Fibroblast of skin of left biceps (primary cell): ENCODE measurements at places on chromosomes 16 and 17.

- DNase-seq, result no peak
These were observed 1.7 kb upstream of the RRAD start for GRCh38 chr16:66926961-66927436.

DNA sequence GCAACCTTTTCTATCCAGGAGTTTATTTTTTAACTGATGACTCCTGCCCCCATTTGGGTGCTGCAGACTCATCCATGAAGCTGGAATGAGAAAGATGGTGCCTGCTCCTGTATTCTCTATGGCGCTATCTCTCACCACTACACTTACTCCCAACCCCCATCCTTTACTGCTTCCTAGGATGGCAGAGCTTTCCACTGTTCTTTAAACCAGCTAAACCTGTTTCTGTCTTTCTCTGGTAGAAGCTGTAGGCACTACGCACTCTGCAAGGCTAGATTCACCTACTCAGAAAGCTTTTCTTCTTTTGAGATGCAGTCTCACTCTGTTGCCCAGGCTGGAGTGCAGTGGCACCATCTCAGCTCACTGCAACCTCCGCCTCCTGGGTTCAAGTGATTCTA lies 47.0 kb downstream of the ADAMTS18 start:
- no peak for DNase-seq

GRCh38 chr17:58337210-58337599 lies 8.6 kb upstream of the TSPOAP1 start:
- no peak for DNase-seq

DNA sequence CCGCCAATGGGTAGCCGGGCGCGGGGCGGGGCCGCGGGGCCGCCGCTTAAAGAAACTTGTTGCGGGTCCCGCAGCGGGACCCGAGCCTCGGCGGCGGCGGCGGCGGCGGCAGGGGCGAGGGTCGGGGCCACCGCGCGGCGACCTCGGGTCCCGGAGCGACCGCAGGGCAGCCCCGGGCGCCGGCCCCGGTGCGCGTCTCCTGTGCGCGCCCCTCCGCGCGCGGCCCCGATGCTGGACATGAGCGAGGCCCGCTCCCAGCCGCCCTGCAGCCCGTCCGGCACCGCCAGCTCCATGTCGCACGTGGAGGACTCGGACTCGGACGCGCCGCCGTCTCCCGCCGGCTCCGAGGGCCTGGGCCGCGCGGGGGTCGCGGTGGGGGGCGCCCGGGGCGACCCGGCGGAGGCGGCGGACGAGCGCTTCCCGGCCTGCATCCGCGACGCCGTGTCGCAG lies at the start of gene SOX8:
Gene SOX8, plus strand, starts transcription at position 76 of the 450 bp plus-strand sequence. Its CDS starts 153 bp downstream, at position 229.
- no peak for DNase-seq

DNA sequence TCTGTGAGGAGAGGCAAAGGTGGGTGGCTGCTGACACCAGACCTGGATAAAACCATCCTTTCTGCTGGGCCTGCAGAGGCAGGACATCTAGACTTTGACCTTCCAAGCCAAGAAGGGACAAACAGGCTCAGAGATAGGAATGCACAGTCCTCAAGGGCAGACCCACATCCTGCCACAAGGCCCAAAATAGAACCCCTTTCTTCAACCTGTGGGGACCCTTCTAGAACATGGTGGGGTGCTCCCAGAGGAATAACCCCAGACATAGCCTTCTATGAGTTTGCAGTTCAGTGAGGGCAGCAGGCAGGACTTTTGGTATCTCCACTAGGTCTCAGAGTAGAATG lies 3.8 kb upstream of the CBFB start:
- DNase-seq, result no peak

GRCh38 chr16:55261301-55261700 lies 62.7 kb upstream of the IRX6 start:
- no peak for DNase-seq

DNA sequence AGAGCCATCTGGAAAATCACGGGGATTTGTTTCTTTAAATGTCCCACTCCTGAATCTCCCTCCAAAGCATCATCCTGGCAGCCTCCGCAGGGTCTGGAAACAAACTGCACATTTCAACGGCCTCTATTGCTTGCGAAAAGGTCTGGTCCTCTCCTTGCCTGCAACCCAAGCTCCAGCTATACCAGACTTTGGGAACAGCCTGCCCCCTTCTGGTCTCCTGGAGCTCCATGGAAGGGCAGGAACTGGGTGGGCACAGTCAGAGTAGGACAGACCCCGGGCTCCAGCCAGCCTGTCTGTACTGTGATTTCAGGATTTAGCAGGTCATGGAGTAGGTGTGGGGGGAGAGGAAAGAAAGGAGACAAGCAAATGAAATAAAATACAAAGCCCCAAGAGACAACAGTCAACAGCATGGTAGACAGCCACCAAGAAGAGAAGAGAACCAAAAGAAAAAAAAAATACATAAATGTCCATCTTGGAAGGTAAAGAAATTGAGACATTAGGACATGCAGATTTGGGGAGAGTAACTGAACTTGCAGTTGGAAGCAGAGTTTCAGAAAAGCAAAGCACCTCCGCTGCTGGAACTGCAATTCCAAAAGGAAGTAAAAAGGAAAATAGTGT lies 2.7 kb downstream of the XYLT1 start:
- no peak for DNase-seq

- no peak for DNase-seq
These were observed 12.2 kb upstream of the CCL5 start for GRCh38 chr17:35892091-35893035.

- no peak for DNase-seq
These were observed 127.7 kb downstream of the XYLT1 start for GRCh38 chr16:17343028-17343427.

GRCh38 chr17:73066148-73066884 lies 26.2 kb downstream of the SLC39A11 start:
- no peak for DNase-seq

GRCh38 chr16:3256866-3257465 lies 533 bp upstream of the MEFV start:
- no peak for DNase-seq

DNA sequence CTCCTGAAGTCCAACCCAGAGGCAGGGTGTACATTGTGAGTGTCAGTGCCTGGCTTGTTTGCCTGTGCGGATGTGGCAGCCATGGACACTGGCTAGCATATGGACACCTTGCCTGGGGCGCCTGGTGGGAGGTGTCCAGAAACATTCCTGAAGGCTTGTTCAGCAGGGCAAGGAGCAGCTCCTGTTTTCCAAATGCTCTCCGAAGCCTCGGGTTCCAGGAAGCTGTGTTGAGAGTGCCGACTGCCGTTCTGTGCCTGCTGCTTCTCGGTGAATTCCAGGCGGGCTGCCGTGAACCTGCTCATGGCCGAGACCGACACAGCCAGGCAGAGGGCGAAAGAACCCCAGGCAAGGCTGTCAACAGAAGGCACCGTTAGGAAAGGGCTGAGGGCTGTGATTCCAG lies 10.9 kb upstream of the DHRS7C start:
- no peak for DNase-seq

- DNase-seq, result no peak
These were observed 34.4 kb upstream of the SLC5A10 start for GRCh38 chr17:18917506-18918032.

DNA sequence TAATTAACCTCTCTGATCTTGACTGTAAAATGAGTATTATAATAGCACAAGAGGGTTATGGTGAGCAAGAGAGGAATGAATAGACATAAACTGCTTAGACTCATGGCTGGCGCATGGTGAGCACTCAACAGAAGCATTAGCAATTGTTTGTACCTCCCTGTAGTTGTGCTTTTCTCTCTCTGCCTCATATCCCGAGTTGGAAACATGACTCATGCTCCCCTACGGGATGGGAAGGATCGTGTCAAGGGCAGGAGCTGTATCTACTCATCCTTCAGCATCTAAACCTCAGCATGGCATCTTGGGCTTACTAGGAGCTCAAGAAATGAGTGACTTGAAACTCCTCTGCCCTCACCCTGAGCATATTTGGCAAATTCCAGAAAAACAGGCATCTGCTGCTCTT lies 299.6 kb downstream of the MAP2K4 start:
- DNase-seq, result no peak

GRCh38 chr17:28372203-28372944 lies 880 bp downstream of the SARM1 start:
- DNase-seq, result no peak

DNA sequence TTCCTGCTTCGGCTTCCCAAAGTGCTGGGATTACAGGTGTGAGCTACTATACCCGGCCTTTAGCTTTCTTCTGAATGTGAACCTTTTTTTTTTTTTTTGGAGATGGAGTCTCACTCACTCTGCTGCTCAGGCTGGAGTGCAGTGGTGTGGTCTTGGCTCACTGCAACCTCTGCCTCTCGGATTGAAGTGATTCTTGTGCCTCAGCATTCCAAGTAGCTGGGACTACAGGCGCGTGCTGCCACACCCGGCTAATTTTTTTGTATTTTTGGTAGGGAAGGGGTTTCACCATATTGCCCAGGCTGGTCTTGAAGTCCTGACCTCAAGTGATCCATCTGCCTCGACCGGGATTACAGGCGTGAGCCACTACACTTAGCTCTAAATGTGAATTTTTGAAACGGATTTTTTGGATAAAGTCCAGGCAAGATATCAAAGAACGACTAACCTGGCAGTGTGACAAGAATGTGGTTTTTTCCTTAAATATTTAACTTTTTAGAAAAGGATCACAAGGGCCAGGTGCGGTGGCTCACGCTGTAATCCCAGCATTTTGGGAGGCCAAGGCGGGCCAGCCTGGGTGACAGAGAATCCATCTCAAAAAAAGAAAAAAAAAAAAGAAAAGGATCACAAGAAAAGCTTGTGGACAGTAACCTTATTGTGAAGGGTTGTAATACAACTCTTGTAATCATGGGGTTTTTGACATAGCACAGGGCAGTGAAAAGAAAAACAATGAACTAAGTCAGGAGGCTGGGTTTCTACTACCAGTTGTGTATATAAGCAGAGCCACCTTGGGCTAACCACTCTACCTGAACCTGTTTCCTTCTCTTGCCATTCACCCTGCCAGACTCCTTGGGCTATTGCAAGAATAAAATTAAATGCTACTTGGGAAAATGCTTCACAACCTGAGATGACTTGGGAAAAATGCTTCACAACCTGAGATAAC lies 6.2 kb downstream of the BRCA1 start:
- DNase-seq, result no peak

DNA sequence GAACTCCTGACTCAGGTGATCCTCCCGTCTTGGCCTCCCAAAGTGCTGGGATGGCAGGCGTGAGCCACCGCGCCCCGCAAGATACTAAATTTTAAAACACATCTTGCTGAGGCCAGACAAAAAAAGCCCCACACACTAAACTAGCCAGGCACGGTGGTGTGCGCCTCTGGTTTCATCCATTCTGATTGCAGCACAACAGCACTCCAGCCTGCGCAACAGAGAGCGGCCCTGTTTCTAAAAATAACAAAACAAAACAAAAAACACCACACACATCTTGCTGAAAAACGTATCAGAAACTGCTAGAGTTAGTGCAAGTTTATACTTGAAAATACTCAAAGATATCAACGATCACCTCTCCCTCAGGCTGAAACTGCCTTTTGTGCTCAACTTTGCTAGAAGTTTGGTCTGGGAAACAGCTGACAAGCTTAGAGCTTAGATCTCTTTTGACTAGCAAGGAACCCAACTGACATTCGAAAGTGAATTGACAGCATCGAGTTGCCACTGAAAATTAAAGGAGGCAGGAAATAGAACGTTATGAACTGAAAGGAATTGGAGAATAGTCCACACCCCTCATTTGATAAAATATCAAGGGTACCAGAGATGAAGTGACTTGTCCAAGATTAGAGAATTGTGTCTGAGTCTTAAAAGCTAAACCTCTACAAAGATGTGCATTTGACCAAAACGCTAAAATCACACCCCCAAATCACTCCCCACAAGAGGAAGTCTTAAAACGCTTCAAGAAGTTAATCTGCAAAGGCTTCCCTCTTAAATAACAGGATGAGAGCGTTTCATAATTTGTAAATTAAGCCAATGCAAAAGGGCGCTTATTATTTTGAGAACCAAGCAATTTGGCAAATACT lies 908 bp downstream of the COG4 start:
- no peak for DNase-seq

GRCh38 chr16:26889740-26890139 lies 177.0 kb upstream of the C16orf82 start:
- DNase-seq, result peak; percentile 1

DNA sequence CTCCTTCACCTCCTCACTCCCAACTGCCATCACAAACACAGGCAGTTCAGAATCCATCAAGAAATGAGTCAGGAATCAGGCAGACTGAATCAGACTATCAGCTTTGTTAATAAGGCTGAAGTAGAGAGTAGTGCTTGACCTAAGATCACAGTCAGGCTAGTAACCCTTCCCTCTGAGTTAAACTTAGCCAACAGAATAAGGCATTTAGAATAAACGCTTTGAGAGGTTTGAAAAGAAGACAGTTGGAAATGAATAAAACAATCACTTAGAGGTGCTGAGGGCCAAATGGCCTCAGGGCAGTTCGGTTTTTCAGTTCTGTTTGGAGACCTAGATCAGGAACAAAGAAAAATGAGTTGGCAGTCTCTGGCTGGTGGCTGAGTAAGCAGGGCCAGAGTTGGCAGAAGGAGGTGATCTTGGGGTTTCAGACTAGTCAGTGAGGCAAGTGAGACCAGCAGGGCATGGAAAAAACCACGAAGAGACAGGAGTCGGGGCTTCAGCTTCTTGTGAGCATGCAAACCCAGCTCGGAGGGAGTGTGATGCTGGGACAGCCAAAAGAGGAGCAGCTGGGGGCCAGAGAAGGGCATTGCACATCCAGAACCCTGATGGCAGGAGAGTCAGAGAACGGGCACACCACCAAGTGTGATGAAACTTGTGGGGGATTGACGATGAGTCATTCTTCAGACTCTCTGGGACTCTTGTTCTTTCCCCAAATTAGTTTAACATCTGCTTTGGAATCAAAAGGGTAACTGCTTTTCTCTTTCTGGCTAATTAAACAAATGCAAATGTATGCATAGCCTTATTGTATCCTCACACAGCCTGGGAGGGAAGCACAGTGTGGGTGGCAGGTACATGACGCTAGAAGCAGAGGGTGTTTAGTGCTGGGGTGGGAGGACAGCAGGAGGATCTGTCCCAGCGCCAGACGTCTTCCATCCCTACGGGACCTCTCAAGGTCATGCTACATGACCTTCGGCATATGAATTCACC lies 54.8 kb downstream of the SPECC1 start:
- peak; percentile 67 for DNase-seq

DNA sequence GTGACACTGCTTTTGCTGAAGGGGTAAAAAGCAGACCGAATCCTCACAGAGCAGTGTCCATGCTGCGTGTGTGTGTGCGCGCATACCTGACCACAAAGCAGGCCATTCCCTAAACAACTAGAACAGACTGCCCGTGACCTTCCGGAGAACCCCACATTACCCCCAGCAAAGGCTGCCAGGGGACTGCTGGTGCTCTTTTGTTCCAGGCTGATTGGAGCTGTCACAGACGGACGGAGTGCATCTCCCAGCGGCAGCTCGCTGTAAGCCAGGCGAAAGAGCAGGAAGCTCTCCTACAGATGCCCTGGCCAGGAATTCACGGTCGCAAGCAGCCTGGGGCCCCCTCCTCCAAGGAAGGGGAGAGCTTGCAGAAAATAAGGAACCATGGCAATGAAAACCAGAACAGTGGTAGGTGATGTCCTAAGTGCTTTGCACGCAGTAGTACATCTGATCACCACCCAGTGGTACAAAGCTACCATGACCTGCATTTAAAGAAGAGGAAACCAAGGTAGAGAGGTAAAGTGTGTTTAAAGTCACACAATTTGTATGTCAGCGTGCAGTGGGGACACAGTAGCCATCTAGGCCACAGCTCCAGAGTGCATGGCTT lies 153.4 kb upstream of the DYNLRB2 start:
- no peak for DNase-seq

- DNase-seq, result no peak
These were observed 397.0 kb upstream of the CCL2 start for GRCh38 chr17:33858121-33858520.
